Activated CD8-positive, alpha-beta T cell treated with anti-CD3 and anti-CD28 coated beads for 36 hours (primary cell): ENCODE measurements at places on chromosomes 16 and 17.
A peak's percentile ranks its signal among the peaks of the same experiment; 100 is the strongest.

- DNase-seq = no peak
Observed at GRCh38 chr17:28379814-28380801, 8.6 kb downstream of the SARM1 start.

DNA sequence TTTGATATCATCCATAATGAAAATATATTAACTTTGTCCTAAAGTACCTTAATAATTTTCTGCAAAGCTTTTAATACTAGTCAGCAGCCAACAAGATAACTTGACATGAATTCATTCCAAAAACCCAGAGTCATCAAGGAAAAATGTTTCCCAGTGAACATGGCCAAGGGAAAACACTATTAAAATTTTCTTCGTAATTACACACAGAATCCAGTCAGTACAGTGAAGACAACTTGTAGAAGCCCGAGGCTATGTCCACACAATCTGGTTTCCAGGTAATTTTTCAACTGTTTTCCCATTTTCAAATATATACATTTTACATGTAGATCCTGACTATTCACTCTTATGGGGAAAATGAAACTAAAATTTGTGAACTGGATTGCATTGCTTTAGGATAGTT lies 600.9 kb downstream of the CDH8 start:
- no peak for DNase-seq

- no peak for DNase-seq
Observed at GRCh38 chr16:16137110-16137509, 86.2 kb downstream of the ABCC6 start.

DNA sequence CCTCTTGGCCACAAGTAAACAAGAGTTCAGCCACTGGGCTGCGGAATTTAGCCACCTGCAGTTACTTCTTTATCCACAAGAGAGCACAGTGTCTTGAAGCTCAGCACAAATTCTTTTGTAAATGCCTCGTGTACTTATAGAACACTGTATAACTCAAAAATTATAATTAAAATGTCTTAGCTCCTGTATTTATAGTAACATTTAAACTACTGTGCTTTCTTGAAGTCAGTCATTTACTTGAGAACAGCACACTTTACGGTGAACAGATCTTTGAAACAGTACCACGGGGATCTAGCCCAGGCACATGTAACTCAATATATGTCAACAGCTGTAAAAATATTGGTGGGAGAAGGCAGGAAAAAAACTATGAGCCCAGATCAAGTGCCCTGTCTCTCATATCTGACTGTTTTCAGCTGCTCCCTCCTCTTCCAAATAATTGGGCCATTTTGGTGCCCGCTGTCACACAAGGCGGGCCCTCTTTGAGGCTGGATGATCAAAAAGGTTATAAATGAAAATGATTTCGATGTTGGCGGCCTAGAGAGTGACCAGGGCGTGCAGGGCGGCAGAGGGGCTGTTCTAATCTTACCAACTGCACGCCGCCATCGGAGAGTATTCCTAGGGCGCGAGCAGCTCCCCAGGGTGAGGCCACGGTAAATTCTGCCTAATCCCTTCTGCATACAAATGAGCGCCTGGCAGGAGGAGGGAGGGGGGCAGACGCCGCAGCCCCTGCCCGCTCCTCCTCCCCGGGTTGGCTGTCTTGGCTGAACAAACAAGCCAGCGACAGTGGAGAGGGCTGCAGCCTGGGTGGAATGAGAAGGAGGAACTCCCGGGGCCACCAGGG lies 183.2 kb downstream of the C16orf78 start:
- no peak for DNase-seq

GRCh38 chr17:7132511-7133094 lies 18.0 kb upstream of the ASGR2 start:
- peak; percentile 83 for DNase-seq

GRCh38 chr16:35752012-35752772 lies 2292.8 kb downstream of the TP53TG3F start:
- no peak for DNase-seq

GRCh38 chr17:82383411-82383810 lies 11.8 kb downstream of the UTS2R start:
- DNase-seq = no peak

GRCh38 chr16:73199214-73199613 lies 151.3 kb upstream of the ZFHX3 start:
- no peak for DNase-seq

- DNase-seq = no peak
Observed at GRCh38 chr17:39599665-39600231, 8.0 kb downstream of the NEUROD2 start.

DNA sequence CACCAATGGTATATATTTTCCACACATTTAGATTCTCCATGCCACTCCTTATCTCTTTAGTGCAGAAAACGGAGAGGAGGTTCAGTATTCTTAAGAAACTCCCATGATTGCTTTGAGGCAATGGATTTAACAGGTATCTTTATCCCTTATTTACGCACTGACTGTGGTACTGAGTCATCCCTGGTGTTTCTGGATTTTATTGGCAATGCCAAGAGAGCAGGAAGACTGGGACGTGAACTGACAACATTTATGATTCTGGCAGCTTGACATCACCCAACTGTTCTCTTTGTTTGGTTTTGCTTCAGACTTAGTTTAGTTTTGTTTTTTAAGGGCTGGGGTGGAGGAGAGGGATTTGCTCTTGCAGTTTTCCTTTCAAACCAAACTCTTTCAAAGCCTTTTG lies 131.4 kb downstream of the WWOX start:
- DNase-seq = no peak

DNA sequence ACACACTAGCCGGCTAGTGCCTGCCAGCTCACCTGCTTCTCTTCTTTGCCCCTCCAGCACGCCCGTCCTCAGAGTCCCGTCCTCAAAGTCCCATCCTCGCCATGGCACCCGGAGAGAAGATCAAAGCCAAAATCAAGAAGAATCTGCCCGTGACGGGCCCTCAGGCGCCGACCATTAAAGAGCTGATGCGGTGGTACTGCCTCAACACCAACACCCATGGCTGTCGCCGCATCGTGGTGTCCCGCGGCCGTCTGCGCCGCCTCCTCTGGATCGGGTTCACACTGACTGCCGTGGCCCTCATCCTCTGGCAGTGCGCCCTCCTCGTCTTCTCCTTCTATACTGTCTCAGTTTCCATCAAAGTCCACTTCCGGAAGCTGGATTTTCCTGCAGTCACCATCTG lies 3.6 kb downstream of the SCNN1G start:
- no peak for DNase-seq
